ENCODE measurements at places on chromosomes 3 and 15. TPM values are rescaled to one million over a fixed set of nuclear protein-coding genes. Genes with fewer than 3 reads are reported as not detected.

The CYP1A2 gene
- not detected for total RNA-seq

The ACKR4 gene
- total RNA-seq = not detected

The UROC1 gene
- not detected for total RNA-seq

The SKIL gene
- total RNA-seq = 29.0 TPM

The PDZRN3 gene
- not detected for total RNA-seq

The DNAH1 gene
- total RNA-seq = 0.81 TPM

The ZPLD1 gene
- total RNA-seq = not detected

The CDC25A gene
- total RNA-seq = 9.2 TPM

The SLC28A1 gene
- not detected for total RNA-seq

The LSMEM2 gene
- total RNA-seq = not detected

The SCN11A gene
- total RNA-seq = 0.02 TPM

The VWA5B2 gene
- total RNA-seq = 0.60 TPM

The IL5RA gene
- not detected for total RNA-seq

The ALDH1A2 gene
- not detected for total RNA-seq

The POPDC2 gene
- total RNA-seq = 0.22 TPM

The TTLL13 gene
- total RNA-seq = 0.12 TPM

The CPN2 gene
- total RNA-seq = not detected

The TEX55 gene
- not detected for total RNA-seq
